Heart left ventricle (tissue), 16 donors: ENCODE measurements at places on chromosomes 7 and 10.

DNA sequence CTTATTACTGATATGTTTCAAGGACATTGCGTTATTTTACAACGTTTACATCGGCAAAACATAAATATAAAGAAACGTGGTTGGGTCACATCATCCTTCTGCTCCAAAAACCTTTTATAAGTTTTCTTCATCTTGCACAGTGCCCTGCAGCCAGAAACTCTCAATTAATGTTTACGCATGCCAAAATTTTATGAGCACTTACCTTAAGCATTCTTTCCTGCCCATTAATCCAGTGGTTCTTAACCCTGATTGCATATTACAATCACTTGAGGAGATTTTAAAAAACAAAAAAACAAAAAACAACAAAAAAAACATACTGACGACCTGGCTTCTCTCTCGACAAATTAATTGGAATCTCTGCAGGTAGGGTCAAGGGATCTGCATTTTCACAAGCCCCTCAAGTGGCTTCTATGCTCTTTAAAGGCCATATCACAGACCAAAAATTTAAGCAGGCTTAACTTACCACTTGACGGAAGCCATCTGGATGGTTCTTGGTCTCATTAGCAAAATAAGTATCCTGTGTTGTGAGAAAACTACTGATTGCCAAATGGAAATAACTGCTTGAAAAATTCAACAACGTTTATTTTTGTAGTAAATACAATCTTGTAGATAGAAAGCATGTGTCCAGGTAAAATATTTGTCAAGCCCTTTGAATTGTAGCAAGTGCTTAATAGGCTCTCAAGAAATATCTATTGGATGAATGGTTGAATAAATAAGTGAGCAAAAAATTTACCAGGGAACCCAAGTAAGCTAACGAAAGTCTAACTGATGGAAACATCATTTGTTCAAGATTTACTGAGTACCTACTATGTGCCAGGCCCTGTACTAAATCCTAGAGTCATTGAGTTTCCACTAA, 30.9 kb upstream of the SLC16A12 start:
- no peak for DNase-seq

DNA sequence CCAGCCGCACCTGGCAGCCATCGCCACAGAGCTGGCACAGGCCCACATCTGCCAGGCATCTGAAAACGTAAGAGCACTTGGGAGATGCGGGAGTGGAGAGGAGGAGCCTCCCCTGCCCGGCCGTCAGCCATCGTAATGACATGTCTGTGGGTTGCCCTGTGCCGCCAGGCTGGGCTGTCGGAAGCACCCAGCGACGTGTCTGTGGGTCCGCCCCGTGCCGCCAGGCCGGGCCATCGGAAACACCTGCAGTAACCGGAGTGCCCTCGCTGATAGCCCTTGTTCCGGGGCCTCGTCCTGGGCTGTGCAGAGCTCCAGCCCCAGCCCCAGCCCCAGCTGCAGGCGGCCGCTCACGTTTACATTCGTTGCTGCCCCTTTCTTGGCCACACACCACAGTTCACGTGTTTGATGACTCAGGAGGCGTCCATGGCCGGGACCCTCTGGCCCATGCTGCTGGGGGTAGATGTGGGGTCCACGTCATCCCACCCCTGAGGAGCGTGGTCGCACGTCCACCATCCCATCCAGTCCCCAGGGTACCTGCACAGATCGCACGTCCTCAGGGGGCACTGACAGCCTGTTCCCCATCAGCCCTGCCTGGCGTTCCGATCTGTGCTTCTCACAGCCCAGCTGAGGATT, 30.0 kb upstream of the PRKAR1B start:
- DNase-seq: no peak

DNA sequence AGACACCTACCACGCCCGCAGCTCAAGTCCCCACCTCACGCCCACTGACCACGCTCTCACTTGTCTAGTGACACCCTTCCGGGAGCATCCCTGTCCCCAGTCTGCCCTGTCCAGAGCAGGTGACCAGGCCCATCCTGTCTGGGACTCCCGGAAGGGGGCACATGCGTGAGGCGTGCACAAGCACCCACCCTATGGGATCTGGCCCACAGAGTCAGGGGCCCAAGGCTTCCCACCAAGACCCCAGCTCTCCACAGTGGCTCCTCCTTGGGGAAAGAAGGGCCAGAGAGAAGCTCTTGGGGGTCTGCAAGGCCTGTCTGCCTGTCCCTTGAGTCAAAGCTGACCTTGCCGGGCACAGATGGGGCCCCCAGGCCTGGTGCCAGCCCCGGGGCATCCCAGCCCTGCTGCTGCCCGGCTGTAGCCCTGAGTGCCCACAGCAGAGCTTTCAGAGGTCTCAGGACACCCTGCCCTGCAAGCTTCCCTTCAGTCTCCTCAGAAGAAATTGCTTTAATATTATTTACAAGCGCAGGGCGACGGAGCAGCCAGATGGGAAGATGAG, 195.0 kb downstream of the ELFN1 start:
- no peak for DNase-seq

DNA sequence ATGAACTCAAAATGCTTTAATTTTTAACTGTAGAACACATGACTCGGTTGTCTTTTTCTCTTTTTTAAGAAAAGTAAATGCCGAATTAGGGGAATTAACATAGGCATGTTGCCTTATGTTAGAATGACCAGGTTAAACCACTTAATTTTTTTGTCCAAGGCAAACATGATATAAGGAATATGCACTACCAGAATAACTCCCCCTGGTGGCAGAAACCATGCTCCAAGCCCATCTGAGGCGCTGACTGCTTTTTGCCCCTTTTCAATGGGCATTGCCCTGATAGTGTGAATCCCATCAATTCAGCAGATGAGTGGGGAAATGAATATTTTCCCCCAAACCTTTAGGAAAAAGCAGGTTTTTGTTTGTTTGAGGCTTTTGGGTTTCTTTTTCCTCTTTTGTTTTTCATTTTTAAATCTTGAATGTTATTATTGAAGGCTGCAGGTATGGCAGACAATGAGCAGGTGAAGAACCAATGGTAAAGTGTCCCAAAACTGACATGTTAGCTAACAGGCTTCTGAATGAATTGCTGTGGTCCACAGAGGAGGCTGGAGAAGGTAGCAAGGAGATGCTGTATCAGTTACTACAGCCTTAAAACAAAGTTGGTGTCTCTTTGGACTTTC, 284.3 kb downstream of the SORCS3 start:
- DNase-seq: no peak

DNA sequence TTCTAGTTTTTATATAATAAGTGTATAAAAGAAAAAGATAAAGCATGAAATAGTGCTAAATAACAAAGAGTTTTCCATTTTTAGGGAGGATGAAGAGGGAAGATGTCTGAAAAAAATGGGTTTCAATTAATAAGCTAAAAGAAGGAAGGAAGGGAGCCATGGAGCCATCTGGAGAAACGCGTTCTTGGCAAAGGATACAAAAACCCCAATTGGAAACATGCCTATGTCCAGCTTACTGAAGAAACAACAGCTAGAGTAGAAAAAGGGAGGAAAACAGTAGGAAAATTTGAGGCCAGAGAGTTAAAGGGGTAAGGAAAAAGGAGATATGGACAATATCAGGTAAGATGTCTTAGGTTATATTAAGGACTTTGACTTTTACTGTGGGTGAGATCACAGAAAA, 416.2 kb upstream of the GHITM start:
- DNase-seq: no peak

- DNase-seq: no peak
Observed at GRCh38 chr7:98034081-98035035, 44.4 kb upstream of the OCM2 start.
